ENCODE measurements at places on chromosomes 11 and 22.

DNA sequence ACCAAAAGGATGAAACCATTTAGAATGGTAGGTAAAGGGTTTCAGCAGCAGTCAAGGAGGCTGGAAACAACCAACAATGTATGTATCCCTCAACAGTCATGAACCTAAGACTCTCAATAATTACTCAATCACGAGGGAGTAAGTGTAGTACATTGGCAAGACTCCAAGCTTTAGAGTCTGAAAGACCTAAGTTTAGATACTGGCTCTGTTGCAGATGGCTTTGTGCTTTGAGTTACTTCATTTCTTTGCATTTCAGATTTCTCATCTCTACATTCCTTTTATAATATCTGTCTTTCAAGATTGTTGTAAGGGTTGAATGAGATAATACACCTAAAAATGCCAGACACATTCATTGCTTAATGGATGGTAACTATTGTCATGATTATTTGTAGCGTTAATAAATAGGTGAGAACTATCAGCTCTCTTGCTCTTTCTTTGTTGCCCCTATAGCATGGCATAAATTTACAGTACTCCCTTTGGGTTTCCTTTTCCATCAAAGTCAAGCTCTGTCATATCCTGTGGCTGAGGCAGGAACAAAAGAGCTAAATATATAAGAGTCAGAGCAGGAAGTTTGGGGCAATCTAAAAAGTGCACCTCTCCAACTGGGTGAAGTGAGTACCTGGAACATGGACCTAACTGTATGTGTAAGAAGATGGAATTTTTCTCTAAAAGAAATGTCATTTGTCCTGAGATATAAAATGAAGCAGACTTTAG, 228.2 kb upstream of the ZC3H12C start:
- DNase-seq: no peak

DNA sequence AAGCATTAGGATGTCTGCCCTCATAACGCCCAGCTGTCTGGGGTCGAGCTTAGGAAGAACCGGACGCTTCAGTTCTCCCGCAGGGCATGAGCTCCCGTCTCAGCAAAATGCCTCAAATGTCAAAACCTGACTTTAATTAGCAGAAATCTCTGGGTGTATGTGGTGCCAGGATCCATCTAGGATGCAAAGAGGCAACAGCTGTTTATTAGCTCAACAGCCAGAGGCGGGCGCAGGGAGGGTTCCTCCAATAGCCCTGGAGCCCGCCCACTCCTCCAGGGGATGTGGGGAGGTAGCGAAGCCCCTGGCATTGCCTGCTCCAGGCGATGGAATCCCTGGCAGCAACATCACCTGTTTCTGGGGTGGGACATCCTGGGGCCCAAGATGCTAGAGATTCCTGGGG, 39.4 kb upstream of the RTL6 start:
- DNase-seq: no peak

- no peak for DNase-seq
These were observed 15.7 kb downstream of the DTX4 start for GRCh38 chr11:59187587-59187986.

DNA sequence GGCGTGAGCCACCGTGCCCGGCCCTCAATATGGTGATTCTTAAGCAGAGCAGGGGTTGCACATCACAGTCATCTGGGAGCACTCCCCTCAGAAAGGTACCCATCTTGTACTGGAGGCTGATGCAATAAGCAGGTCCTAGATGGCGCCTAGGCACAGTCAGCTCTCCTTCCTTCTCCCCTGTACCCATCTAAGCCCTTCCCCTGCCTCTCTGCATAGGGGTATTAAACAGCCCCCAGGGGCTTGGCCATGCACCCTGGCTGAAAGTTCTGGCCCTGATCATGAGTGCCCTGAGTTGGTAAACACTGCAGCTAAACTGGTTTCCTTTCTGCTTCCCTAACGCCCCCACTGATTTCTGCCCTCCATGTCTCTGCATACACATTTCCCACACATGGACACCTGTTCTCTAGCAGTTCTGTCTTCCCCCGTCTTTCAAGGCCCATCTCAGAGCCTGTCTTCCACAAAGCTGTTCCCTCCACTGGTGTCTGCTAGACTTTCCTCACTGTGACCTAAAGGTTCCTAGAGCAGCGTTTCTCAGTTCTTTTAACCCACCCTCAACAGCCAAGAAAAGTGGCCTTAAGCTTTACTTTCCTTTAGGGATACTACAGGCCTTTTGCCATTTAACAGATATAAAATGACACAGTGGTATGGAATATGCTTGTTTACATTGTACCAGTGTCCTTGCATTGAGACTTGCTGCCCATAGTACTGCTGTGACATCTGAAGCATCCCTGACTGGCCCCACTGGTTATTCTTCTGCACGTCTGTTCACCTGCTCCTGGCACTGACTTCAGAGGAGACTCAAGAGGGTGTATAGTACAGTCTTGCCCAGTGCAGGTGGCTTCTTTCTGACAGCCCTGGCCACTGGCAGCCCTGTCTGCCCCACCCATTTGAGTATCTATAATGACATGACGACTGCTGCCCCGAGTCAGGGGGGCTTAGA, 15.6 kb downstream of the UBE2L3 start:
- no peak for DNase-seq

DNA sequence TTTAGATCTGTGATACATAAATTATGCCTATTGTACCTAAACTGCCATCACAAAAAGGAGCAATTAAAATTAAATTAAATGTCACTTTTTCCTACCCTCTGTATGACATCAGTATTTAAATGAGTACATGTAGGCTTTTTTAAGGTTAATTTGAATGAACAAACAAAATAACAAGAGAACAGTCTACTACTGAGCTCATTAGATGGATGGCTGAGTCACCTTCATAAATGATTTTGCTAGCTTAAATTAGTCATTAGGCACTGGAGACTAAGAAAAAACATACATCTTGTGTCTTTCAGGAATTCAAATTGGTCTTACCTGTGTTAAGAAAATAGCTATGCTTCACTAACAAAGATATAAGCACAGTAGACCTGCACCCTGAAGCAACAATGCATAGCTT, 153.6 kb downstream of the RCN1 start:
- no peak for DNase-seq

DNA sequence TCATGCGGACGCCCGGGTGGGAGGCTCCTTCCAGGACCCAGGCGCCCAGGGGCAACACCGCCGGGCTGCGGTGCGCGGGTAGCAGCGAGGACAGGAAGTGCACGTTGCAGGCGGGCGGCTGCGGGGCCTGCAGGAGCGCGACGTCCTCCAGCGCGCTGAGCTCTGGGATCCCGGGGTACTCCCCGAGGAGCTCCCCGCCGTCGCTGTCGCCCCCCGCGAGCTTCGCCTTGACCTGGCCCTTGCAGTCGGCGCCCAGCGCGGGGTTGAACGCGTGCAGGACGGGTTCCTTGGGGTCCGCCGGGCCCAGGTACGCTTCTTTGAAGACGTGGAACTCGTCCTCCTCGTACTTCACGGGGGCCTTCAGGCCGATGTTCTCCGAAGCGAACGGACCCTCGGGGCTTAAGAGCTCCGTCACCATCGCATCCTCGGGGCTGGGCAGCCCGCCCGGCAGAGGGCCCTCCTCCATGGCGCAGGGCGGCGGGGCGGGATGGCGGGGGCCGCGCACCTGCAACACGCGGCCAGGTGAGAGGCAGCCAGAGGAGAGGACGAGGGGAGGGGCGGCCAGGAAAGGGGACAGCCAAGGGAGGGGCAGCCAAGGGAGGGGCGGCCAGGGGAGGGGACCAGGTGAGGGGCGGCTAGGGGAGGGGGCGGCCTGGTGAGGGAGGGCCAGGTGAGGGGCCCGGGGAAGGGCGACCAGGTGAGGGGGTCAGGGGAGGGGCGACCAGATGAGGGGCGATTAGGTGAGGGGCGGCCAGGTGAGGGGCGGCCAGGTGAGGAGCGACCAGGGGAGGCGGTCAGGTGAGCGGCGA, 921 bp downstream of the TESMIN start:
- no peak for DNase-seq

DNA sequence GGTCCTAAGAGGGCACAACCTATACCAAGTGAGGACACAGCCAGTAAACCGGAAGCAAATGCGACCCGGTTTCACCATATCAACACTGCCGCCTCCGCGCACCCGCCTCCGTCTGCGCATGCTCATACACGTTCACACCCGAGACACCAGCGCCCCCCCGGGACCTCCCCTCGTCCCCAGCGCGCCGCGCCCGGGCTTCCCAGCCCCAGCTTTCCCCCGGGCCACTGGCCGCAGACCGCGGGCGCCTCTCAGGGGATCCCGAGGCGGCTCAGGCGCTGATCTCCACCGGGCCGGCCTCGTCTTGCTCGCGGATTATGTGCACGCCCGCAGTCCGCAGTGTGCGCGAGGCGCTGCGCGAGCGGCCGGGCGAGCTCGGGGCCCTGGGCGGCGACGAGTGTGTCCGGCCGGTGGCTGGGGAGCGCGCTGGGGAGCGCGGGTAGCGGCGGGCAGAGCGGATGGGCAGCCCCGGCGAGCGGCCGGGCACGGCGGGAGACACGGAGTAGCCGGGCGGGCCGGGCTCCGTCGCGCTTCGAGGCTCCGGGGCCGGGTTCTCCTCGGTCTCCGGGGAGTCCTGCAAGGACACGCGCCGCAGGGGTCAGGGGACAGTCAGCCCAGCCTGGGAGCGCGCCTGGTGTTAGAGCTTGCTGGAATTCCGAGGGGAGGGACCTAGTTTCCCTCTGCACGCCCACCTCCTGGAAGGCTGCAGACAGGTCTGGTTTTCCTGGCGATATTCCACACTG, 2.0 kb downstream of the HEPN1 start:
- no peak for DNase-seq

All from D721Med (cell line).